ENCODE measurements at places on chromosomes 5 and 9.

GRCh38 chr5:2570586-2570985 lies 180.9 kb downstream of the IRX2 start:
- no peak for DNase-seq

GRCh38 chr5:80920333-80920732 lies 39.8 kb upstream of the RASGRF2 start:
- no peak for DNase-seq

GRCh38 chr5:119397518-119398380 lies 41.9 kb downstream of the TNFAIP8 start:
- no peak for DNase-seq

GRCh38 chr5:150644058-150644457 lies 3.6 kb downstream of the SYNPO start:
- no peak for DNase-seq

GRCh38 chr9:103755986-103756385 lies 338.1 kb upstream of the SMC2 start:
- DNase-seq: no peak

DNA sequence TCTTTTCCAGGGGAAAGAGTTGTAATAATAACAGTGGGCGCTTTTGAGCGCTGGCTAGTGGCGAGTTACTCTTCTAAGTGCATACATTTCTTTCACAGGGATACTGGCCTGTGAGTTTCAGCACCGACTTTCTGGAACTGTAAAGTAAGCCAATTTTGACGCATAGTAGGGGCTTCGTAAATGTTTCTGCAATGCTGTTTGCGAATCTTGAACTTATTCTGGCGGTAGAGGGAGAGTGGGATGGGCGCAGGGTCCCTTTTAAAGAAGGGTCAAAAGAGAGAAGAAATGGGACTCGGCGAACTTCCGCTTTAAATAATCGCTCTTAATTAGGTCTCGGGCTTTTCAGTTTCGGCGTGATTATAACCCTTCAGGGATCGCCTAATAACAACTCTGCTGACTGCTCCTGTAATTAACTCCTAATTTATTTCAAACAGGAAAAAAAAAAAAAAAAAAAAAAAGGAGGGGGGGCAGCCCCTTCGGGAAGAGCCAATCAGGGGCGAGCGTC lies 351 bp upstream of the MSX2 start:
- no peak for DNase-seq

- DNase-seq: no peak
These were observed 136.4 kb downstream of the SLIT3 start for GRCh38 chr5:169164481-169164925.

DNA sequence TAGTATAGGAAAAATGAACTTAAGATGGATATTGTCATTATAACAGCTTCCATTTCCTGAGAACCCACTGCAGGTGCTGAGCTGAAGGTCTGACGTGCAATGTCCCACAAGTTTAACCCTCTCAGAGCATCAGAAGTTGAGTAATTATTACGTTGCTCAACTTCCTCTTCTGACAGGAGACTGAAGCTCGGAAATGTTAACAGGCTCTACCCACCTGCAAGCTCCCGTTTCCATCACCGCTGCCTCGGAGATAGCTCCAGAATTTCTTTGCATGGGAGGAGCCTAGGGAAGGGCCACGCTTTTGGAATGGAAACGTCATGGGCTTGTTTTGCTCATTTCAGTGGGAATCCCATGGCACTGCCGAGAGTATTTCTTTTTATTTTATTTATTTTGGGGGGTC lies 1.0 kb upstream of the NTMT1 start:
- no peak for DNase-seq

- no peak for DNase-seq
These were observed 43.0 kb upstream of the UBAC1 start for GRCh38 chr9:136004219-136004618.

GRCh38 chr9:6444128-6444527 lies 31.1 kb downstream of the UHRF2 start:
- no peak for DNase-seq

DNA sequence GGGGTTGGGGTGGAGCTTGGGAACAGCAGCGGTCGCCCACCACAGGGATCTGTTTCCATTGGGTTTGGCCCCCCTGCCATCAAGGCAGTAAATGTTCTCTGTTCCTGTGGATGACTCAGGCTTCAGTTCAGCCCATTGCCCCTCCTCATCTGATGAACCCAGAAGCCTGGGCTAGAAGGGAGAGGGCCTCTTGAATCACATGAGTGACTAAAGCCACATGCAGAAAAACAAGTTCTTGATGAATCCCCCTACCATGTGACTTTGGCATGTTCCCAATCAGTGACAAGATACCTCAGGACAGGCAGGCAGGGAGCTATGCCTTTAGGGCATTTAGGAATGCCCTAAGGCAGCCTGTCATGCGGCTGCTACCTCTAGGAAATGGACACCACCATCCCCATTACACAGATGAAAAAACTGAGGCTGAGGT lies 2.5 kb downstream of the SH3PXD2B start:
- DNase-seq: no peak

DNA sequence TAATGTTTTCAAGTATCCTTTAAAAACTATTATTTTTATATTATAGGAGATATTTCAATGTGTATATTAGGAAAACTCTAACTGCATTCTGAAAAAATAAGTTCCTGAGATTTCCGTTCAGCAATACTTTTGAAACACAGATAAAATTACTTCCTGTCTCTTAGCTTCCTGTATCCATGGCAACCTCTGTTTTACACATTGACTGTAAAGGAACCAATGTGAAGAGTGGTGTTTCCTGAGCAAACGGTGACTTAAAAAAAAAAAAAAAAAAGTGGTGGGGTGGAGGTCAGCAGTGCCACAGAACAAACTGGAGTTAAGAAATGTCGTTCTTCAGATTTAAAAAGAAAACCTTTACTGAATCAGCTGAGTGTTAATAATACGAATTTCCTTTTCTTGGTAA lies at the start of gene LRRC70:
Gene LRRC70, plus strand, starts transcription at position 280 of the 400 bp plus-strand sequence. CDS start 620 bp downstream, outside the sequence.
- DNase-seq: no peak

DNA sequence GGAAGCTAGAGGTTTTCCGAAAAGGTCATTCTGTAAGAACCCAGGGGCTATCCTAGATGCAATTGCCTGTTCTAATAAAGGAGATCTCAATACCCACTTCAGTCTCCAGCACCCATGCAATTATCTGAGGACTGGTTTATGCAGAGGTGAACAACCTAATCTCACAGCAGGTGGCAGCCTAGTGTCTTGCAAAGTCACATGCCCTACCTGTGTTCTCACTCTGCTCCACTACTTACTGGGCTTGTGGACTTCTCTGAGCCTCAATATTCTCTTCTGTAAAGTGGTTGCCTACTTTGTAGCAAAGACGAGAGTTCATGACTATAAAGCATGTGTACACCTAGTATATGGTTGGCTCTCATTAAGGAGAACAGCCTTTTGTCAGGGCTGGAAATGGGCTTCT lies 21.0 kb upstream of the ALDH1B1 start:
- no peak for DNase-seq
